ENCODE measurements at places on chromosomes 2 and 18.

- no peak for DNase-seq
Observed at GRCh38 chr2:58879834-58880233, 638.7 kb upstream of the FANCL start.

- DNase-seq, result no peak
Observed at GRCh38 chr2:38095996-38096861, 20.3 kb upstream of the CYP1B1 start.

GRCh38 chr2:221202431-221202830 lies 369.7 kb downstream of the EPHA4 start:
- DNase-seq, result no peak

DNA sequence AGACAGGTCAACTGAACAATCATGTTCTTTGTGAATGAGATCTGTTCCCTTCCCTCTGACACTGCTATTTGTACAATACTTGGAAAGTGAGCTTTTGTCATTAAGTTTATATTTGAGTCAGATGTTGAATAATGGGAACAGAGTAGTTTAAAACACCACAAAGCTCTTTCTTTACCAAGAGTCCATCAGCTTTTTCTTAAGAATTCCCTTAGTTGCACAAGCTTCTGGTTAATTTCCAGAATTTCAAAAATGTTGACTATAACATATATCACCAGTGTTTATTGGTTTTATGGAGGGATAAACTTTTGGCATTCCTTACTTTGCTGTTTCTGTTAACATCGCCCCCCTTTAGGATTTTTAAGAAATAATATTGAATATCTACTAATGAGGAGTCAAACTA lies 403.7 kb downstream of the CCDC85A start:
- DNase-seq, result no peak

GRCh38 chr2:9554921-9555296 lies 721 bp downstream of the ADAM17 start:
- no peak for DNase-seq

DNA sequence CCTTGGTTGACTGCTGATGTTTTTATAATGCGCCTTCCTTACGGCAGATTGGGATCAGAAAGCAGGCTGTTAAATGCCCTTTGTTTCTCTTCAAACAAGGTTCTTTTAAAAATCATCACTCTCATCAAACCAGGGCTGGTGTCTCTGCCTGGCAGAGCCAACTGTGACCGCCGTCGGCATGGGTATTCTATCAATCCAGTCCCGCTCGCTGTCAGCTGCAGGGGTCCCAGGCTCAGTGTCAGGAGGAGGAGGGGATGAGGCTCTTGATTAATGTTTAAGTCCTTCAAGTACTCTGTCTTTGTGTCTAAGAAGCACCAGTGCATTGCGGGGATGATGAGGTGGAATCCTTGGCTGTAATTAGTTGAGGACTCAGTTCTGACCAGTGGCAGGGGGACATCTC lies 348.1 kb downstream of the RNF144A start:
- no peak for DNase-seq

All from cerebellar nuclear complex (tissue), 1 donor.